ENCODE measurements at places on chromosomes 1 and 21. TPM values are rescaled to one million over a fixed set of nuclear protein-coding genes. Genes with fewer than 3 reads are reported as not detected.

HEYL gene
- 20.9 TPM for polyA plus RNA-seq

DNA sequence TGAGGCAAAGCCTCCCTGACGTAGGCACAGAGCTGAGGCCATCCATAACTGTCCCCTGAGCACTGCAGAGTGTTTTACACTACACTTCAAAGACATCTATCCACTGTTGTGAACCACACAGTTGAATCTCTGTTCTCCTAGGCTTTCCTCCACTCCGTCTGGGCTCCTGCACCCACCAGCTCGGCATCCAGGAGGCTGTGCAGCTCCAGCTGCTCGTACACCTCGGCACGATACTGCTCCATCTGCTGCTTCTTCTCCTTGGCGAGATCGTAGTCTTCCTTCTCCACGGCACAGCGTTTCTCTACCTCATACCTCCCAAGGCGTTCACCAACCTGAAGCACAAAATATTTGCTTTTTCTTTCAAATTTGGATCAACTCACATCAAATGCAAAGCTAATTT is 18.2 kb downstream of the CEP104 start:
- no peak for DNase-seq

- DNase-seq, result no peak
Measured at GRCh38 chr21:34590520-34590919, 24.4 kb downstream of the RCAN1 start.

DNA sequence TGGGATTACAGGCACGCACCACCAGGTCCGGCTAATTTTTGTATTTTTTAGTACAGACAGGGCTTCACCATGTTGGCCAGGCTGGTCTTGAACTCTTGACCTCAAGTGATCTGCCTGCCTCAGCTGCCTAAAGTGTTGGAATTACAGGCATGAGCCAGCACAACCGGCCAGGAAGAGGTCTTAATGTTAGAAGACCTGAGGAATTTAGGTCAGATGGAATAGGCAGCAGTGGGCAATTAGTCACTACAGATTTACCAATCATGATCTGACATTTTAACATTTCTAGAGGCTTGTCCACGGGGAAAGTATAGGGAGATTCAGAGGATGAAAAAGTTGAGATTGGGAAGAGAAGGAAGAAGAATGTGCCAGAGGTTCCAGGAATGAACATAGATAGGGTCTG is 8.9 kb upstream of the APP start:
- DNase-seq, result no peak

- DNase-seq, result no peak
Measured at GRCh38 chr21:40706176-40706575, 140.8 kb downstream of the DSCAM start.
